ENCODE measurements at places on chromosomes 1 and 21.

DNA sequence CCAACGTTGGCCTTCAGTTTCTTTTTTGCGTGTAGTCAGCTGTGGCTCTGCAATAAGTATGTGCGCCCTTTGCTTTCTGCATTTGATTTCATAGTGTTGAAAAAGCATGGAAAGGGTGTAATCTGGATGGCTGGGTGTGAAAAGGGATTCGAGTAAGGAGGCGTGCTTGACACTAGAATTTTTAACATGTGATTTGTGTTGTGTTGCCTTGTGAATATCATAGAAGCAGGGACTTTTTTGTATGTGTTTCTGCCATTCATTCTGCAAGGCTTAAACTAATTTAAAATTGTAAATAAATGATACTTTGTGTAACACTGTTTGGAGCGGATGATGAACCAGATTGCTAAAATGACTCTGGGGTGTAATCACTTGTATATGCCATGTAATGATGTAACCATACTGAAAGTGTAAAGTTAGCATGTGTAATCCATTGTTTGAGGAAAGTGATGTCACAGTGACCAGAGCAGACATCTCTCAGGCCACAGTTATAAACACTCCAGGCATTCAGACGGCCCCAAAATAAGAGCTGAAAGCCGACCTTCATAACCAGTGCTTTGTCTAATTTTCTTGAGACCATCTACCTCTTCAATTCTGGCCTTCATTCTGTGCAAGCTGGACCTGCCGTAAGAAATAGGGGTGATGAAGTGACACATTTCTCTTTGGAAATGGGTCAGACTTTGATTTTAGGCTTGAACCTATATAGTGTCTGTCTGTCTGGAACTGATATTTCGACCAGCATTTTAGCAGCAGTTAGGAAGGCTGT is 618 bp downstream of the SH3BGR start:
- DNase-seq: peak; percentile 41

GRCh38 chr1:89081005-89081404 is 16.0 kb upstream of the GBP1 start:
- DNase-seq: no peak

GRCh38 chr1:89701746-89702241 is 68.9 kb downstream of the LRRC8C start:
- DNase-seq: no peak

GRCh38 chr1:184836141-184836540 is 81.5 kb upstream of the EDEM3 start:
- no peak for DNase-seq

DNA sequence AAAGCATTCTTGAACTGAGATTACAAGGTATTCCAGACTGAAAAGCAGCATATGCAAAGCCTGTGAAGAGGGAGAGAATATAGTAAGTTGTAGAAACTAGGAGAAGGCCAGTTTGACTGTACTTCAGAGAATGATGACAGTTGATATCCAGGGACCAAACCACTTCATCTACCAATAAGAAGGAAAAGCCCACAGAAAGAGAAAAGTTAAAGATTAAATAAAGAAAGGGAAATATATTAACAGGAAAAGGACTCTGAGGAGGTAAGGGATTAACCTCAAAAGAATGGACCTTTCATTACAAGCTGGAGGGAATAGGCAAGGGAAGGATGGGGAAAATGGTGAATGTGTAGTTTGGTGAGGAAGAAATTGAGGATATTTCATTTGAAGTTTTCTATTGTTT is 180.2 kb upstream of the CACYBP start:
- no peak for DNase-seq

GRCh38 chr21:37244501-37245095 is 22.5 kb downstream of the VPS26C start:
- no peak for DNase-seq

- peak; percentile 18 for DNase-seq
Measured at GRCh38 chr1:41073971-41074370, 52.4 kb upstream of the SLFNL1 start.

- DNase-seq: no peak
Measured at GRCh38 chr1:43552813-43553212, 22.1 kb downstream of the PTPRF start.

GRCh38 chr1:30848130-30848529 is 60.4 kb downstream of the SDC3 start:
- no peak for DNase-seq

Data from foreskin melanocyte (primary cell).